CD4-positive, alpha-beta T cell treated with Interferon gamma for 1 hour (primary cell): ENCODE measurements at places on chromosomes 3 and 15.
A peak's percentile ranks its signal among the peaks of the same experiment; 100 is the strongest.

DNA sequence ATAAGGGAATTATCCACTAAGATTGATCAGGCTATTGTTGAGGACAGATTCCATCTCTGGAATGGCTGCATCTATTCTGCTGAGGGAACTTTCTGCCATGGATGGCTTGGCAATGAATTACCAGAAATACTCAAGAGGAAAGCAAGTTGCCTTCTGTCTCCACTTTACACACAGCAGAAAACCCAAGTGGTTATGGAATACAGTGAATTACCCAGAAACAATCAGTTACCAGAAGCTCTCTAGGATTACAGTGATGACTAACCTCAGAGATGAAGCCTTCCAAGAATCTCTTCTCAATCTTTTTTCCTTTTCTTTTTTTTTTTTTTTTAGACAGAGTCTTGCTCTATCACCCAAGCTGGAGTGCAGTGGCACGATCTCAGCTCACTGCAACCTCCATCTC, 183.3 kb downstream of the WDR76 start:
- DNase-seq: no peak

- DNase-seq: no peak
Measured at GRCh38 chr3:112693186-112693585, 52.2 kb upstream of the CCDC80 start.

DNA sequence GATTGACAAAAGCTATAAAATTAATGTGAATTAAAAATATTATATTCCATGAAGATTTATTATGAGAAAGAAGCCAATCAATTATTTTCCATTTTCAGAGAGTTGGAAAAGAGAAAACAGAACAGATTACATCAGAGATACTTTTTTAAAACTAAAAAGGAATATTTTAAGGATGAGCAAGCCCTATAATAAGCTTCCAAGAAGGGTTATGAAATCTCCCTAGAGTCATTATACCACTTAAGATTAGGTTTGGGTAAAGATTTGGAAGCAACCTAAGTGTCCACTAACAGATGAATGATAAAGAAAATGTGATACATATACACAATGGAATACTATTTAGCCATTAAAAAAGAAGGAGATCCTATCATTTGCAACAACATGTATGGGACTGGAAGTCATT, 51.6 kb upstream of the FSIP1 start:
- DNase-seq: no peak

DNA sequence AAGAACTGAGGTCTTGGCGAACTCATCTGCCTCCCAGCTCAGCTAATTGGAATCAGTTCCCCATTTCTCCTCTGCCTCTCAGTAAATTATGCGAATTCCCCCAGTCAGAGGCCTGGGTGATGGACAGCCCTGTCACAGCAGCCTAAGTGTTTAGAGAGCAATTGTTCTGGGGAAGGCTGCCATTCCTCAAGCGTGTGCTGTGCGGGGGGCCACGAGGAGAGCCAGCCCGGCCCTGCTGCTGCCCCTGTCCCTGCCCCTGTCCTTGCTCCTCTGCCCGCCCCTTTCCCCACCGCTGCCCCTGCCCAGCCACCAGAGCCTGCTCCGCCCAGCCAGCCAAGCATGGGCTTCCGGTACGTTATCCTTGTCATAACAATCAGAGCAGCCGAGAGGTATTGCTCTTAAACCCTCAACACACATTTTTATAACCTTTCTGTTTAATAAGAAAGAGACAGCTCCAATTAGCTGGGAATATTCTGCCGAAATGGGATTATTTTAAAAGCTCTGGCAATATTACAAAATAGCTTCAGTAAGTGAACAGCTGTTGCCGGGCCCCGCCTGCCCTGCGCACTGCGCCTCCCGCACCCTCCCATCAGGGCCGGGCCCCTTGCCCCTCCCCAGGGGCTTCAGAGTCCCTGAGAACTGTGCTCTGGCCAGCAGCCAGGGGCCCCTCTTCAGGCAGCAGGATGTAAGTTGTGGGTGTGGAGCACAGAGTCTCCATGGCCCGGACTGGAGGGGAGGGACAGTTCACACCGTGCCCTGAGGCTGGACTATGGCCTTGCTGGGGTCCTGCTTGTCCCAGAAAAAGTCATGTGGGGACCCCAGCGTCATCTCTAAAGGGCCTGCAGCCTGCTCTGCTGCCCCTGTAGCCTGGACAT, 12.4 kb upstream of the CACNA2D2 start:
- DNase-seq: peak; percentile 13

DNA sequence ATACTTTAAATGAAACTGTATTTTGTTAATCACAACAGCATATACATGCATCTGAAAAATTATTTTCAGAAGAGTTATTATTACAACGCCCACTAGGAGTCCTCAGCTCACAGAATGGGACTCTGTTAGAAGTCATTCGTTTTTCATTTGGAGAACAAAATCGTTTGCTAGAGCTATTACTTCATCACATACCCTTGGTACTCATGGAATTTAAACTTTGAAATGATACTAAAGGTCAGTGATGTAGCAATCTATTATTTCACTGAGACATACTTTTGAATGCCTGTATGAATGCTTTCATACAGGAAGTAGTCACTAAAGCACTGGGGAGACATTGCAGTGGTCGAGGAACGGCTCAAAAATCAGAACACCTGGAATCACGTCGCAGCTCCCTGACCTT, 198.1 kb downstream of the MBNL1 start:
- DNase-seq: no peak
